ENCODE measurements at places on chromosomes 3 and 15.

DNA sequence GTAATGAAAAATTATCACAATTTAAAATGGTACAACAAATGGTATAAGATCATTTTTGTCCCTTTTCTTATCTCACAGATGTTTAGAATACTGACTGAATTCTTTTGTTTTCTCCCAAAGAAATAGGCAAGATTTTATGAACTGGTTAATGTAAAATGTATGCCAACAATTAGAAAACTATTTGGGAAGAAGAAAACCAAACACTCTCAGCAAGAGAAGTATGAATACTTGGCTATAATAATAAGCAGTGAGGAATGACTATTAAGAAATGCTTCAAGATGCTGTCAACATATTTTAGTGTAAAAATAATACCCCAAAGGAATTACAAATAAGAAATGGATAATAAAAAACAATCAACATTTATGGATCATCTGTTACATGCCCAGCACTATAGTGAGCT is 18.5 kb downstream of the SHQ1 start:
- no peak for DNase-seq

DNA sequence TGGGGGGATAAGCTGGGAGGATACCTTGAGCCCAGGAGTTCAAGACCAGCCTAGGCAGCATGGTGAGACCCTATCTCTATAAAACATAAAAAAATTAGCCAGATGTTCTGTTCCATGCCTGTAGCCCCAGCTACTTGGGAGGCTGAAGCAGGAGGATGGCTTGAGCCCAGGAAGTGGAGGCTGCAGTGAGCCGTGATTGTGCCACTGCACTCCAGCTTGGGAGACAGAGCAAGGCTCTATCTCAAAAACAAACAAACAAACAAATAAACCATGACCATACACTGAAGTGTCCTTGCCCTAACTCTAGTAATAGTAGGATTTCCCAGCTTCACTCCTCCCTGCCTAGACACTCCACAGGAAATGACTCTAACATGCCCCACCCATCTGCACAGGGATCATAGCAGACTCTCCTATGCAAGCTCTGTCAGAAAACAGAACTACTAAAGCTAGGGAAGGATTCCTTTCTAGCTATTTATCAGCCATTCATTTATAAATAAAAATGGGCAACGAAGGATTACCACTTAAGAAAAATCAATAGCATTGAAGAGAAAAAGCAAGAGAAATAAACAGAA is 4.6 kb downstream of the ERICH6 start:
- DNase-seq = no peak

GRCh38 chr15:66070220-66070934 is 183.2 kb downstream of the MEGF11 start:
- DNase-seq = no peak

- no peak for DNase-seq
These were observed 40.8 kb downstream of the C3orf62 start for GRCh38 chr3:49236226-49236625.

DNA sequence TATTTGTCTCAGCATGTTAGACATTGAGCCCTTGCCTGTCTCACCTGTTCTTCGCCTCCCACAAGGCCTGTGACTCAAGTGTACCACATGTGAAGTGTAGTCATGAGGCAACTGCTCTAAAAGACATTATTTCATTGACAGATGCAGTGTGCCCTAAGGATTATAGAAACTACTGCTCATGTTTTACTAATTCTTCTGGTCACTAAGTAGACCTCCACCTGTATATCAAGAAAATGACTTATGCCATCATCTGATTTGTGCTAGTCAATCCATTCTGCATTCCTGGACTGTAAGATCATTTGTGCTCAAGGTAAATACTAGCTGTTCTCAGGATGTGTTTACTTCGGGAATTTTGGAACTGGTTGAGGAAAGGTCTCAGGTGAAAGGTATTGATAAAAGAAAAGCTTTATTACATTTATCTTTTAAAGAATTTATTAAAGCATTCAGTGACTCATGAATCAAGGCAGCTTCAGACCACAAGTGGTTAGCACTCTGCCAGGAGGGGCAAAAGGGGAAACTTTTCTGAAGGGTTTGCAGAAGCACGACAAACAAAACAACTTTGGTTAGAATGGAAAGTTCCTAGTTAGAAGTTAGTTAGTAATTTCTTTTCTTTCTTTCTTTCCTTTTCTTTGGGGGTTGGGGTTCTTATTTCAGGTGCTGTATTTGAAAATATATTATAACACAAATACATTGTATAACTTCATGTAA is 465.3 kb upstream of the CBLB start:
- no peak for DNase-seq

DNA sequence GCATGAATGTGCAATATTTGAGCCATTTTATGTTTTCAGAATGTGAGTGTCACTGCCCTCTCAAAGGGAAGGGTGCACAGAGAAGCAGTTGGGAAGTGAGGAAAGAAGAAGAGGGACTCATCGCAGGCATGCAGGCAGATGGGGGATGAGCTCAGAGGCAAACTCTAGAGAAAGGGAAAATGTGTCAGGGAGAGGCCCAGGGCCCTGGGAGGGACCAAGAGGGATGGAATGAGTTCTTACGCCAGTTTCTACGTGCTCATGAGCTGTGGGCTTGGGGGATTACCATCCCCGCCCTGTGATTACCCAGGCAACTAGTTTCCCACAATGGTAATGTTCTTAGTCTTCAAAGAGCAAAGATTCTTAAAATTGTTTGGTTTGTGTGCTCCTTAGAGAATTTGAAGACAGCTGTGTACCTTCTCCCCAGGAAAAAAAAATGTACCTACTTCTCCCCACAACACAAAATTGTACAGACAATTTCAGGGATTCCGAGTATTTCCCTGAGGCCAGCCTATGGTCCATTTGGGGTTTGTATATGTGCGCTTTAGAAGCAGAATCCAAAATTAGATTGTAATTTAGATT is 17.8 kb downstream of the GCSAM start:
- no peak for DNase-seq

Data from activated CD4-positive, alpha-beta T cell treated with anti-CD3 and anti-CD28 coated beads, Interleukin-2, amount 50 U/mL, for 1 hour (primary cell).